Cardiac muscle cell (in vitro differentiated cells and primary cell): ENCODE measurements at places on chromosomes 16 and 17.

GRCh38 chr16:87066133-87067002, 250.8 kb downstream of the C16orf95 start:
- no peak for DNase-seq

GRCh38 chr16:3321816-3322215, 16.5 kb downstream of the ZNF75A start:
- DNase-seq: no peak

DNA sequence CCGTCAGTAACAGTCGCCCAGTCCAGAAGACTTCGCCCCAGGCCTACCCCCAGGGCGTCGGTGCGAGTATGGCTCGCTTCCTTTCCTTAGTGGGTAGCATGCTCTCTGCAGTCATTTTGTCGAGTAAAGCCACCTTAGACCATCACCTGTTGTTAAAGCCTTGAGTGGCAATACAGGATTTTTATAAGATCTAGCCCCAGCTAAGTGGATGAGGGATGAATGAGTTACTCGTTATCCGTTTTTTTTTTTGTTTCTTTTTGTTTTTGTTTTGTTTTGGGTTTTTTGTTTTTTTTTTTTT, 322 bp upstream of the KLHL11 start:
- no peak for DNase-seq

DNA sequence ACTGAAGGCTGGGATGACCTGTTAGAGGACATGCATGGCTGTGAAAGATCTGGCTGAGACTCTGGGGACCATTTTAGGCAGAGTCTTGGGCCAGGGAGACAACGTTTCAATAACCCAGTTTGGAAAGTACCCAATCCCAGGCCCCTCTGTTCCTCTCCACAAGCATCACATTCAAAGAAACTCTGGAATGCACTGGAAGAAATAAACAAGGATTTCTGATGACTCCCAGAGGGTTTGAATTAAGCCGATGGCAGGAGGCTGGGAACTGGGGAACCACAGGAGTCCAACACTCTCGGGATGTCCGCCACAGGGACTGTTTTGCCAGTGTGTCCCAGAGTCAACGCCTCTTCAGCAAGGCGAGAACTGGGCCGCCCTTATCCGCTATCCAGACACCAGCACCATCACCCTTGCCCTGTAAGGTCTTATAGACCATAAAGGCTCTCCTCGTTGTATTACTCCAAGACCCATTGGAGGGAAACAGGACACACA, 3.3 kb downstream of the PMP22 start:
- peak; percentile 27 for DNase-seq

DNA sequence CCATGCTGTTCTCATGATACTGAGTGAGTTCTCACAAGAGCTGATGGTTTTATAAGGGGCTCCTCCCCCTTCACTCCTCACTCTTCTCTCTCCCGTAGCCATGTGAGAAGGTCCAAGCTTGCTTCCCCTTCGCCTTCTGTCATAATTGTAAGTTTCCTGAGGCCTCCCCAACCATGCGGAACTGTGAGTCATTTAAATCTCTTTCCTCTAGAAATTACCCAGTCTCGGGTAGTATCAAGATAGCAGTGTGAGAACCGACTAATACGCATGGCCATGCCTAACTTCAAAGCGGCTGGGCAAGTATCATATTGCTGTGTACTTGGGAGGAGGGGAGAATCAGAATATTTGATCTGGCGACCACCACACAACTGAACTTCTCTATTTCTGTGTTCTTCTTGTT, 88.3 kb downstream of the PRKCB start:
- DNase-seq: no peak

GRCh38 chr16:31382485-31383161, 10.5 kb upstream of the ITGAD start:
- peak; percentile 79 for DNase-seq

DNA sequence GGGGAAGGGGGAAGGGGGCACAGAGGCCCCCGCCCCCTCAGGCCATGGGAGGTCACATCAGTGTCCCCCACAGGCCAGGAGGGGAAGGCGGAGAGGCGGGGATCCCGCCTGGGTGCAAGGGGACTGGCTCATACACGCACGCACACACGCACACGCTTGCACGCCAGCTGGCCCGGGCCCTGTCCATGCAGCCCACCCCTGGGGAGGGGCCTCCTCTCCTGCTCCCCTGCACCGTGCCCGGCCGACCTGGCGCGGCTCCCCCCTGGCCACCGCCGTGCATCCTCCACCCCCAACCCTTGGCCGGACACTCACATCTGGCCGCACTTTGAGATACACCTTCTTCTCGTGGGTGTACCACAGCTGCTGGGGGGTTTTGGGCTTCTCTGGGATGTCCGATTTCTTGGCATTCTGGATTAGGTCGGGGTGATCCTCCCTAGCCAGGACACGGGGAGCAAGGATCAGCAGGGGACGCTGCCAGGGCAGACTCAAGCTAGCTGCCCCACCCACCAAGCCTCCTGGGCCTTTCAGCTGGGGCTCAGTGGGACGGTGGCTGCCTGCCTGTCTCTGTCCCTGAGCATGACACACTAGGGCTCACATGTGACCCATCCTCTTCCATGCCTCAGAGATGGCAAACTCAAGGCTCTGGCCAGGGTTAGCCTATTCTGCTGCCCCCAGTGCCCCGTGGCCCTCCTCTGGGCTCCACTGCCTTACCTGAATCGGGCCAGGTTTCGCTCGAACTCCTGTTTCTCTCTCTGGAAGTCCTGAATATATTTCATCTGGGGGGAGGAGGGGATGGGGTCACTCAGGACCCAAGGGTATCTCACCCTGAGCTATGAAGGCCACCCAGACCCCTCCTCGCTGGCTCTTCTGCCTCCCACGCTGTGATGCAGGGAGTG, 6.7 kb downstream of the UBTF start:
- DNase-seq: no peak

DNA sequence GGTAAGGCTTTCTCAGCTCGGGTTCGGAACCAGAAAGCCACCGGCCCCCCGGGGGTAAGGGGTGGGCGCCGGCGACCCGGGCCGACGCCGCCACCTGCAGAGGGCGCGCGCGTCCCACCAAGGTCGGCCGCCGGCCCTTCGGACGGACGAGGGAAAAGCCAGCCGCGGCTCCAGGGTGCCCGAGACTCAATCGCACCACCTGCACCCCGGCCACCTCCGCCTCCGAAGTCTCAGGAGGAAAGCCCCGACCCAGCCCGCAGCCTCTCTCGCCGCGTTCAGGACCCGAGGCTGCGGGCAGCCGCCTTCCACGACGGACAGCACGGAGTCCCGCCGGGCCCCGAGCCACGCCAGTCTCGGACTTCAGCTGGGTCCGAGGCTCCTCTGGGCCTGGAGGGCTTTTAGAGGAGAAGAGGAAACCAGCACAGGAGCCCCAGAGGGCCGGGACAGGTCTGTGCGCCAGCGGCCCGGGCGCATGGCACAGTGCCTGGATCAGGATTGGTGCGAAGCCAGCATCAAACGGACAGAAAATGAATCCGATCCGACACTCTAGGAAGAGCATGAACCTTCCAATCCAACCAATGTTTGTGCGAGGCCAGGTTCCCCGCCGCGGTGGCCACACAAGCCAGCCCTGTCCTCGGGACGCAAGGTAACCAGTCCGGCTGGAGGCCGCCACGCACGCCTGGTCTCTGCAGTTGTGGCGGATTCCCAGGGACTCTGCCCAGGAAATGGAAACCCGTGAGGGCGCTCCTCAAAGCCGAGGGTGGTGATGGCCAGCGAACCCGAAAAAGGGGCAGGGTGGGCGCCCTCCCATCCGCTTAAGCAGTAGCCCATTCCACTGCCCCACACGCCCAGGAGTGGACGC, 6.7 kb downstream of the CBX8 start:
- DNase-seq: peak; percentile 71

DNA sequence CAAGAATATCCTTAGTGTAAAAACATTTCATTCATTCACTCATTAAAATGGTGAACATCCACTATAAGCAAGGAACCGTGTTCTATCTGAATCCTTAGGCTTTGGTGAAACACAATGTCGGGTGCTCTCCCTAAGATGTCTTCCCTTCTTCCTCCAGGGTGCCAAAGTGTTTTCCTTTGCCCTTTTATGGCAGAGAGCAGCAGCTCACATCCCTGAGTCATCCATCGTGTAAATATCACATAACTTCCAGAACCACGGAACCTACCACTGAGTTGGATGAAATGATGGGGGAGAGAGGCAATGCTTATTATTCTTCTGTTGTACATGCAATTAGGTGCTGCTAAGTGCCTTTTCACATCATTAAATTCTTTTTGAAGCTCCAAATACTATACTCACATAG, 50.2 kb downstream of the DNAH3 start:
- peak; percentile 75 for DNase-seq

GRCh38 chr16:12474806-12475410, 328.8 kb downstream of the CPPED1 start:
- no peak for DNase-seq

- DNase-seq: no peak
Measured at GRCh38 chr16:86052926-86053325, 154.0 kb downstream of the IRF8 start.

DNA sequence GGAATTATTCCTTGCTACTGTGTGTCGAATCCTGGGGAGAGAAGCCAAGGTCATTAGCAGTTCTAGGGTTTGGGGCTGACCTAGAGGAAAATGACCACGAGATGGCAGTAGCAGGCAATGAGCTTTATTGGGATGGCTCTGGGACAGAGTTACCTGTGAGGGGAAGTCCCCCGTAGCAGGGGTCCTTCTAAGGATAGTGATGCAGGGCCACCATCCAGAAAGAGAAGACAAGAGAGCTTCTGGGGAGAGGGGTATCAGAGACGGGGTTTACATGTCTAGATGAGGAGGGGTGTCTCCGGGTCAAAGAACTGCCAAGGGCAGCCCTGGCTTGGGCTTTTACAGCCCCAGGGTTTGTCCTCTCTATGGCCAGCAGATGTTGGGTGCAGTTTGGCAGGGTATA, 6.4 kb upstream of the GGT6 start:
- DNase-seq: peak; percentile 88

DNA sequence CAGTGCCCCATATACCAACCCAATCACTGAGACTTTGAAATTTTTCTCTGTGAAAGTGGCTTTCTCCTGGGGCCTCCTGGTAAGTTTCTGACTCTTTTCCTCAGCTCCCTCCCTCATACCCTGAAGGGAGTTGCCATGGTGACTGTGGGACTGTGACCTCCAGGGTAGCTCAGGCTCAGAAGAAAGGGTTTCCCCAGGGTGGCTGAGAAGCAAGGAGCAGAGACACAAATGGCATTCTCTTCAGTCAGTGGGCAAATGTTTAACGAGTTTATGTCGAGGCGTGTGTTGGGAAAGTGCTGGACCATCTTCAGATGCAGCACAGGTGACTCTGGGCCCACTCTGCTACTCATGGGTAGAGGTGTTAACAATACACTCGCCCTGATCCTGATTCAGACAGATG, 46.8 kb downstream of the MRPS23 start:
- no peak for DNase-seq

DNA sequence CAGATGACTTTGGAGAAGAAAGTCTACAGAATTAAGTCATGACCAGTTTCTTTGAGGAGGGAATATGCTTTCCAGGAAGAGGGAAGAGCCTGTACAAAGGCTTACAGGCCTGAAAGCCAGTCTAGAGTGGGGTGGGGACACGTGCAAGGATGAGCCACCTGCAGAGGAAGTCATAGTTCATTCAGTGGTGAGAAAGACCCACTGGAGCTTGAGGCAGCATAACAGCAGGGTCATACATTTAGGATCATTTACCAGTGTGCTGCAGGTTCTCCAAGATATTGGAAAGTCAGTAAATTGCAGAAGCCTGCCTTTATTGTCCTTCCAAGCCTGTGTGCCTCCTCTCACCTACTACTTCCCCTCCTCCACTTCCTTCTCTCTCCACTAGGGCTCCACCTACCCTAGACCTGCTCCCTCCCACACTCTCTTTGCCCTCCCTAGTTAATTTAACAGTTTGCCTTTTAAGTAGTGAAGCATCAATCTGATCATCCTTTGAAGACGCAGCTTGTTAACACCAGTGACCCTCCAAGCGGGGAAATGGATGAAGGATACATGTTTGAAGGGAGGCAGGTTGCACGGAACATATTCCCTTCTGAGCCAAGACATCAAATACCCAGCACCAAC, 40.2 kb downstream of the CDRT15 start:
- no peak for DNase-seq

GRCh38 chr16:81665588-81665987, 113.5 kb upstream of the PLCG2 start:
- DNase-seq: no peak

GRCh38 chr17:75778861-75779249, 5.8 kb upstream of the UNK start:
- DNase-seq: no peak

- DNase-seq: no peak
Measured at GRCh38 chr17:61385577-61386236, 13.9 kb upstream of the TBX2 start.

GRCh38 chr16:11306997-11307638, 26.0 kb upstream of the PRM1 start:
- no peak for DNase-seq

GRCh38 chr17:76076765-76077583, 2.0 kb upstream of the ZACN start:
- DNase-seq: no peak

DNA sequence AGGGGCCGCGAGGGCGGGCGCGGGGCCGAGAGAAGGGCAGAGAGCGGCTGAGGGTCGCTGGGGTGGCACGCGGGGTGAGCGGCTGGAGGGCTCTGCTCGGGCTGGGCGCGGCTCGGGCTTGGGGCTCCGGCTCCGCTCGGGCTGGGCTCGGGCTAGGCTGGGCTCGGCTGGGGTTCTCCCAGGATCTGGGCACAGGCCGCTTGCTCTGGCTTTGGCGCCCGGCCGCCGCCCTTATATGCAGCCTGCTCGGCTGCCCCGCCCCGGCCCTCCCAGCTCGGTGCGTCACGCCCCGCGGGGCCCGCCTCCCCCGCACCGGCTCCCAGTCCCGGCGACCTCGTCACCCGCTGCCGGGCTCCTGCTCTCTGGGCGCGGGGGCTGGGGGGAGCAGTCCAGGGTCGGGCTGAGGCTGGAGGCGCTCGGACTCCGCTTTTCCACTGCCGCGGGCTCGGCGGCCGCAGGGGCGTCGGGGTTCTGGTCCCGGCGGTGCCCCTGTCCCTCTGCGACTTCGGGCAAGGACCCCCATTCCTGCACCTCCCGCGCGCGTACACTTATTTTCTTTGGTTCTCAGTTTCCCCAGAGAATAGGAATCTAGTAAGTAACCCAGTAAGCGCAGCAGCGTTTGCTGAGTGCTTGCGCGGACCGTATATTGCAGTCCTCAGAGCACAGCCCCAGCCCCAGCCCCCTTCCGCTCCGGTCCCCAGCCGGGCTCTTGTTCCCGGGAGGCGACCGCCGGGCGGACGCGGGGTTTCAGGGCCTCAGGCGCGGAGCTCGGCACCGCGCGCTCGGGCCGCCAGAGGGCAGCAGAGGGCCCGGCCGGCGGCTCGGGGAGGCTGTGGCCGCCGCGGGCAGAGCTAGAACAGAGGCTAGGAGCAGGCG, at the start of gene RASD1:
TSS of gene RASD1 (minus strand) at position 207 of the 876 bp plus-strand sequence. CDS start 214 bp downstream, outside the sequence.
- DNase-seq: peak; percentile 93

GRCh38 chr17:50292465-50292864, 18.2 kb downstream of the TMEM92 start:
- DNase-seq: no peak

GRCh38 chr16:71807905-71808592, 585 bp downstream of the AP1G1 start:
- peak; percentile 11 for DNase-seq

GRCh38 chr16:3121851-3122467, 9.6 kb downstream of the ZNF205 start:
- no peak for DNase-seq
